GM12864 (cell line): ENCODE measurements at places on chromosomes 11 and 22.

DNA sequence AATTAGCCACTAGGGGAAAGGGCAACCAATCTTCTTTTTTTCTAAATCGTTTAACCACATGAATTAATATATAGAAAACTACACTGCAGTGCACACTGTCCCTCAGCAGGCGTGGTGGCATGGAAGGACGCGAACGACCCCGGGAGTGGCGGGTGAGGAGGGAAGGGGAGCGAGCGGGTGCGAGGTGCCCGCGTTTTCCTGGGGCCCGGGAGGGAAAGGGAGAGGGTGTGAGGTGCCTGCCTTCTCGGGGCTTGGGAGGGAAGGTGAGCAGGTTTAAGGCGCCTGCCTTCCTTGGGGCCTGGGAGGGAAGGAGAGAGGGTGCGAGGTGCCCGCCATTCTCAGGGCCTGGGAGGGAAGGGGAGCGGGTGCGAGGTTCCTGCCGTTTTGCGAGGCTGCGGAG is 765 bp downstream of the GAB4 start:
- no peak for DNase-seq

DNA sequence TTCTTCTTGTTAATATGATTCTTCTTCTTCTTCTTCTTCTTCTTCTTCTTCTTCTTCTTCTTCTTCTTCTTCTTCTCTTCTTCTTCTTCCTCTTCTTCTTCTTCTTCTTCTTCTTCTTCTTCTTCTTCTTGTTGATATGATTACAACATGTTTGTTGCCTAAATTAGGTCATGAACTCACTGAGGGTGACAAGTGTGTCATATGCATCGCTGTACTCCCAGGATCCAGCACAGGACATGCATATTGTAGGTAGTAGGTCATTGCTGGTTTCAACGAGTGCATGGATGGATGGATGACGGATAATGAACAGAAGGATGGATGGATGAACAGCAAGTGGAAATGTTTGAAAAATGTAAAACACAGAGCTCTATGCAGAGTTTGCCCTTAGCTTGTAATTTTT is 14.9 kb upstream of the PVALB start:
- DNase-seq = no peak

DNA sequence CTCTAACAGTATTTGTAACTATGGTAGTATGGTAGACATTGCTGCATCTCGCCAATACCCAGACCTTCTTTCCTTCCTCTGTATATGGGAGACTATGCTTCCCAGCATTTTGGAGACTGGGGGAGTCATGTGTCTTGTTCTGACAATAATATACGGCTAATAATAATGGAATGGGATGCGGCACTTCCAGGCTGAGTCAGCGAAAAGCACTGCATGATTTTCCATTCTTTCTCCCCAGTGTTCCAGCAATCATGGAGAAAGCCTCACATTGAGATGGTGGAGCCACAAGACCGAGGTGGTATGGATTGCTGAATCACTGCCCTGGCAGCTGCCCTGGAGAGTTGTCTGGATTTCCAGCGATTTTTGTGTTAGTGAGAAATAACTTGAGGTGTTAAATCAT is 77.1 kb upstream of the FIBIN start:
- no peak for DNase-seq

GRCh38 chr11:130441719-130442118 is 6.7 kb upstream of the ADAMTS15 start:
- DNase-seq = no peak

DNA sequence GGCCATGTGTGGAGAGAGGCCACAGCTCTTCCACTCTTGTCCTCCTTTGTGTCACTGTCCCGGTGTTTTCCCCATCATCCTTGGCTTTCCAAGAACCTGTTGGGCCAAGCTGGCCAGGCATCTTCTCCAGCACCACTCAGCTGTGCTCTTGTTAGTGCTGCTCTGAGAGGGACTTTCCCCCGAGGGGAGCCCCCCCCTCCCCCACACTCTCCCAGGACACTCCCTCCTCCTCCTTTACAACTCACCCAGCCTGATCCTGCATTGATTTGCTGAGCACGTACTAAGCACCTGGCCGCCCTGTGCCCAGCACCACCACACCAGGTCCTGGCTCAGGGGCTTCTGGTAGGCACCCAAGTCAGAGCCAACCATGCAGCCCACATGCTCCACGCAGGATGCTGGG is 13.2 kb downstream of the TP53AIP1 start:
- DNase-seq = no peak

GRCh38 chr11:113664981-113665710 is 41.0 kb downstream of the TMPRSS5 start:
- no peak for DNase-seq

DNA sequence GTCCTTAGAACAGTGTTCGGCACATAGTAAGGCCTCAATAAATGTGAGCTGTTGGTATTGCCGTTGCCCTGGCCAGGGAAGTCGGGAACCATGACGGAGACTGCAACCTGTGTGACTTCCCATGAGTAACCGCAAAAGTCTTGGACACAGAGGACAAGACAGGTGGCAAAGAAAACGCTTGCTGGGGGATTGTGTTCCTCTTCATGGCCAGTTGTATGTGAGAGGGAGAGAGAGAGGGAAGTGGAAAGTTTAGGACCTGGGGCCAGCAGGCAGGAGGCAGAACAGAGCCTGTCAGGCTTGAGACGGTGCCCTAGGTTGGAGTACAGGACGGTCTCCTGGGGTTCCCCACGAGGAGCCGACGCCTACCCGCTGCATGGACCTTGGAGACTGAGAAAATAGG is 90.2 kb downstream of the CEP164 start:
- DNase-seq = no peak

GRCh38 chr11:44004452-44005062 is 43.2 kb upstream of the ACCSL start:
- DNase-seq = no peak

DNA sequence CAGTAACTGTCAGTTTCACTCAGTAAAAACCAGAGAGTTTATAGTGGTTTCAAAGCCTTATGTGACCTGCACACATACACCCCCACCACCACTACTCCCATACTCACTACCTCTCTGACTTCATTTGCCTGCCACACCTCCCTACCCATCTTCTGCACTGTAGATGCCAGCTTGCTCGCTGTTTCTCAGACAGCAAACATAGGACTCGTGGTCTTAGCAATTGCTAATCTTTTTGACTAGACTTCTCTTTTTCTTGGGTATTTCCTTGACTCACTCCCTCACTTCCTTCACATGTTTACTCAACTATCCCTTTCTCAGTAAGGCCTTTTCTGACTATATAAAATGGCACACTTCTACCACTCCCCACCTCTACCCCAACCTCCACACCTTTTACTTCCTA is 27.8 kb downstream of the CEP295 start:
- no peak for DNase-seq

DNA sequence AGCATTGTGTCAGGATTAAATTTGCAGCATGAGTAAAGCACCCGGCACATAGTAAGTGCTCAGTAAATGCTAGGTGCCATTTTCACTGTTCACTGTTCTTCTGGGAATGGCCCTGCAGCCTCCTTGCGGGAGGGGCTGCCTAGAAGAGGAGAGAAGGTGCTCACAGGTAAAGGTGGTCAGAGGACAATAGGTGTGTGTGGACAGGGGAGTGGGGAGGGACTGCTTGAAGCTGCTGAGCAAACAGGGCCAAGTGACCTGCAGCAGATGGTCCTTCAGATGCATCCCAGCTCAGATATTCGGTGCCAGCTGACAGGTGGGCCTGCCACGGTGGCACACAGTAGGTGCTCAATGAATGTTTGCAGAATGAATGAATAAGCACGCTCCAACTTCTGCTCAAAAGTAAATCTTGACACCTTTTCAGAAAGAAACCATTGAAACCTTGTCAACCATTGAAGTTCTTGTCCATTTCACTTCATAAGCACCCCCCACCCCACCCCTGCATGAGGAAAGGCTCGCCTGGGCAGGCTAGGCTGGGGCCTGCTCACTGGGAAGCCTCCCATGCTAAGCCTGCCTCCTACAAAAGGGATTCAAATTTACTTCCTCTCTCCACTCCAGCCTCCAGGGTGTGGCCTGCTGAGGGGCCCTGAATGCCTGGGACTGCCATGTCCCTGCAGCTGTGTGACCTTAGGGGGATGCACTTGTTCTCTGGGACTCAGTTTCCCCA is 1.6 kb downstream of the KIAA0930 start:
- no peak for DNase-seq

- DNase-seq = no peak
Observed at GRCh38 chr11:94203070-94203469, 74.4 kb downstream of the PANX1 start.

DNA sequence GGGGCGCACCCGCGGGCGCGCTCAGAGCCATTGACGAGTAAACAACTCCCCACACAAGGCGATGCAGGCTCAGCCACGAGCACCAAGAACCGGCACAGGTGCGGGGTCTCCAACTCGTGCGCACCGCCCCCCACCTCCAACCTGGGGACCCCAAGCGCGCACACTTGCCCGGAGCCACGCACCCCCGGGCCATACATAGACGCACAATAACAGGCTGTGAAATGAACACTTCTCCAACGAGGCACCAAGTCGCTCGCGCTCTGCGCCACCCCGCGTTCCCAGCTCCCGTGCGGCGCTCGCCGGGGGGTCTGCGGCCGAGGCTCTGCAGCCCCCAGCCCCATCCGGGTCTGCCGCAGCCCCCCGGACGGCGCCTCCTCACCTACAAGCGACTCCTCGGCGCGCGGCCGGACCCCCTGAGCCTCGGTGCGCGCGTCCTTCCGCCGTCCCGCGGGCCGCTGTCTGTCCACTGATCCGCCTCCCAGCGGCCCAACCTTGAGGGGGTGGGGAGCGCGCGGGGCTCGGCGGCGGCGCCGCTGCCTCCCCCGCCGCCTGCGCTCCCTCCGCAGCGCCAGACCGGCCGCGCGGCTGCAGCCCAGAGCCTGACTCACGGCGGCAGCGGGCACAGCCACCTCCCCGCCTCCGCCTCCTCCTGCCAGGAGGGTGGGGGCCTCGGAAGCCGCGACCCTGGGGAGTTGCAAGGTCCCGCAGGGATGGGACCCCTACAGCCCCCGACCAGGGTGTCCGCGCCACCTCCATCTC is 1.6 kb downstream of the IFITM10 start:
- no peak for DNase-seq

GRCh38 chr11:45212566-45213315 is 66.3 kb downstream of the PRDM11 start:
- DNase-seq = no peak

DNA sequence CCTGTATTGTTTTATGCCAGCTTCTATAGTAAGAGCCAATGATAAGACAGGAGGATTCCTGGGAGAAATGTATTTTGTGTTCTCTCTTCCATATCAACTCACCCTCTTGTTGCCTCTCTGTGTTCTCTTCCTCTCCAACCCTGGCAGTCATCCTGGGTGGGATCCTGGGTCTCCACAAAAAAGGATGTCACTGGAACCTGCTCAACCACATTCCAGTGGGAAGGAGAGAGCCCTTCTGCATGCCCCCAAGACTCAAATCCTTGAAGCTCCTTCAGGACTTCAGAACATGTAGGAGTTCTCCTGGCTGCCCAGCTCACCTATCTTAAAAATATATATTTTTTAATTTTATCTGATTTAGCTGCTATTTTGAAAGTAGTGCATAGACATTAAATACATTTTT is 26.1 kb downstream of the APOL6 start:
- no peak for DNase-seq

- no peak for DNase-seq
Observed at GRCh38 chr11:69513663-69514224, 32.3 kb downstream of the LINC01488 start.

DNA sequence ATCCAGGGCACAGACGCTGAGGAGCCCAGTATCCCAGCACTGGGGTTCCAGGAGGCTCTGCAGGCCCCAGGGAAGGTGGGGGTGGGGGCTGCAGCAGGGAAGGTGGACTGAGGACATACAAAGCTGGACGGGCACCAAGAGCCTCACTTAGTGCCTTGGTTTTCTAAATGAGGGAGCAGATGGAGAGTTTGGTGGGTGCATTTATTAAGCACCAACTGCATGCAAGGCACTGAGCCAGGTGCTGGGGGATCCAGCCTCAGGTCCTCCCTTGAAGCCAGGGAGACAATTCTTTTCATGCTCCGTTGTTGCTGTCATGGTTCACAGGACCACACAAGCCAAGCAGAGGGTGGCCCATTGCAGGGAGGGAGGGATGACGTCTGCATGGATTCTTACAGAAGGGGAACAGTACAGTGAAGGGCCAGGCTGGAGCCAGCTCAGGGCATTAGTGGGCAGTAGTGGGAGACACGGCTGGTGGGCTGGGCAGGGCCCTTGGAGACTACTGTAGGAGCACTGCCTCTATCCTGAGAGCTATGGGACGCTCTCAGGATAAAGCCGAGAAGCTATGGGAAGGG is 65.0 kb downstream of the MACROD1 start:
- DNase-seq = no peak

- no peak for DNase-seq
Observed at GRCh38 chr11:116579857-116580727, 192.7 kb downstream of the BUD13 start.
